ENCODE measurements at places on chromosomes 4 and X.

DNA sequence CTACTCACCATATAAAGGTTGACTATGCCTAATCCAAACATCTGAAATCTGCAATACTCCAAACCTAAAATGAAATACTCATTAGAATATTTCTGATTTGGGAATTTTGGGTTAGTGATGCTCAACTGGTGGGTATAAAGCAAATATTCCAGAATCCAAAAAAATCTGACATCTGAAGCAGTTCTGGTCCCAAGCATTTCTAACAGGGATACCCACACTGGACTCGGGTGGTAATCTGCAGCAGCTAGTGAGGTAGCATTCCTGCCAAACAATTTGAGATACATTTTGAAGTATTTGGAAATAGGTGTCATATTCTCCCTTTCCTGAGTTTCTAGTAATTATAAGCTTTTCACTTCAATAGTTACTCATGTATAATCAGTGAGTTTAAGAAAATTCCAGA, 49.6 kb upstream of the RPA4 start:
- DNase-seq, result no peak

DNA sequence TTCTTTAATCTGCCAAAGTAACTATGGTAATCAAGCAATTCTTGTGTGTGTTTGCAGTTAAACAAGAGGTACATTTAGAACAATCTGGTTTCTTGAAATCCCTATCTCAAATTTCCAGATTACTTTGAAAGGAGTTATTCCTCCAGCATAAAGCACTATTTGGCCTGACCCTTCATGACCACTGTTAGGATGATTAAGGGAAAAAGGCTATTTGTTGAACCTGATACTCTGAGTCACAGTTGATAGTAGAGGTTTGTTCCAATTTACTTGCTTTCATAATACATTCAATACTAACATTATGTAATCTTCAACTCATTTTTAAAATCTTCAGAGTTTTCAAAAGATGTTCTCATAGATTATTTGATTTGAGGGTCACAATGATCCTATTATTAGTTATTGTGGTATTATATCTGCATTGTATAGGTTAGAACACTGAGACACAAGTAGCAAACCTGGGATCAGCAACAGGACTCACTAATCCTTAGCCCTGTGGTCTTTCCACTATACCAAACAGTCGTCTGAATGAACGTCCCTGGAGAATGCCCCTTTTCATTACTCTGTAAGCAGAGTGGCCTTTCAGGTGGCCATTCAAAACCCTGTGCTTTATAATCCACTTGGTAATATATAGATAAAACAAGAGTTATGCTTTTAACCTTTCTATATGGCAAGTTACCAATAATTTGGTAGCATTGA, 8.1 kb upstream of the NDST4 start:
- no peak for DNase-seq

GRCh38 chr4:21973850-21974249, 25.3 kb upstream of the KCNIP4 start:
- DNase-seq, result no peak

- peak; percentile 45 for DNase-seq
Measured at GRCh38 chrX:44974451-44974850, 101.5 kb downstream of the KDM6A start.

DNA sequence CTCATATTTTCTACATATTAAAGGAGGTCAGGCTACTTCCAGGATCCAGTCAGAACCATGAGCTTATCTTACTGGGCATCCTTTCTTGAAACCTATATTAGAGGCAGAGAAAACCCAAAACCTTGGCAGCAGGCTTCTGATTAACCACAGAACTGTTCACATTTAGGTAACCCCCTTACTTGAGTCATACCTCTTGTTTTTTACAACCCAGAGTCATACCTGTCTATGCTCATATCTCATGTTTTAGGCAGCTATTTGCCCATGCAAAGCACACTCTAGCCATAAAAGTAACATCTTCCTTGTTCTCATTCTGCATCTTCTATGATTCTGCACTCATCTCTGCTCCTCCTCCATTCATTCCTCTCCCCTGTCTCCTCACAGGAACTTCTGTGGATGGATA, 138.0 kb upstream of the SMIM31 start:
- no peak for DNase-seq

DNA sequence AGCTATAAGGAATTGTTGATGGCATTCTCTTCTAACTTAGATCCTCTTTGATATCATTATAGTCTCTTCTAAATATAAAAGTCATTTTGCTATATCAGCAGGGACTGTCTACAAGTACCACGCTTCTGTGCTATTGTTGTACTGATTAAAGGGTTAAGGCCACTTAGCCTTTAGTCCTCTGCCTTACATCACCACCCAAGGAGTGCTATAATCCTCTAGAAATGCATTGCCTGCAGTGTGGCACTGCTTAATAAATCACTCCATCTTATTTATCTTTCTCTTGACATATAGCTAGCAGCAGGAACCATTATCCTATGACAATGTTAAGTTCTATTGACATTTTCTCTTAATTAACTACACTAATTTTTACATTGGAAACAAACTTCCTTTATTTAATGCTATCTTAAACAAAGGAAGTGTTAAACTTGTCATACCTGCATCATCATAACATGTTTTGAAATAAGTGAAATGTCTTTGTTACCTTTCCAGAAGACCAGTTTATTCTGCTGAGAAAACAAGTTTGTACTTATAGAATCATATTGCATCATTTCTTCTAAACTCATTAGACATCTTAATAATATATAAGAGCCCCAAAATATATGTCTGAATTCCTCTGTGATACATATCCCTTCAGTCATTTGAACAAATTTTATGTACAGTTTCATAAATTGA, 360.9 kb upstream of the ATOH1 start:
- no peak for DNase-seq

DNA sequence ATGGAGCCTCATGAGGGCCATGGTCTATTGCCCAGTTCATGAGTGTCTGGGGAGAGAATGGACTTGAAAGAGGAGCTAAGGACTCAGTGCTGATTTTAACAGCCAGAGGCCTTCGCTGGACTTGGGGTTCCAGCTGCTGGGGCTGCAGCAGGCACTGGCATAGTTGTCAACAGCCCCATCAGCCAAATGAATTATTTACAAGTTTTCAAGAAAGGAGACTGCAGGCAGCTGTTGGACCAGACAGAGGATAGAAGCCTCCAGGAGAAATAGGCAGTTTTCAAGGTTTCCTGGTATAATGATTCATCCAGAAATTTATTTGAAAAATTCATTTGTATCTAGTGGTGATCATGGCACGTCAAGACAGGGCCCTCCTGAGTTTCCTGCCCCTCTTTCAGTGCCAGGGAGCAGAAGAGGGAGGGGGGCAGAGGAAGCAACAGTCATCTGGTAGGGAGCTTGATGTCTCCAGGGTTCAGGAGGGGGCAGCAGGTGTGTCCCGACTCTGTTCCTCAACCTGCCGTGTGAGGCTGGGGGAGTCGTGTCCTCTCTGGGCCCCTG, 63.1 kb upstream of the GPR78 start:
- DNase-seq, result no peak

DNA sequence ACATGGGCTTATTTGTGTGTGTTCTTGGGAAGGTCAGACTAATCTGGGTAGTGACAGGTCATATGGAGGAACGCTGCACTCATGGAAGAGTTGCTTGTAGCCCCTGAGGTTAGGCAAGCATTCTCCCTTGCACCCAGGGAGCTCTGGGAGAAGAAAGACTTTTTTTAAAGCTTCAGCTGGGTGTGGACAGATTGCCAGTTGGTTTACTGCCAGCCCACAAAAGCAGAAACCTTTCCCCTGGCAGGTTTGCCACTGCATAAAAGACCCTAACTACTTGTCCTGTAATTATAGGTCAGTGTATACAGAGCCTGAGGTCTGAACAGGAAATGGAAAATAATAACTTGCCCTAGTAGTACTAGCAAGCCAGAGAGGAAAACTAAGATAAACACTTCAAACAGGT, 7.4 kb upstream of the NFKB1 start:
- DNase-seq, result no peak

DNA sequence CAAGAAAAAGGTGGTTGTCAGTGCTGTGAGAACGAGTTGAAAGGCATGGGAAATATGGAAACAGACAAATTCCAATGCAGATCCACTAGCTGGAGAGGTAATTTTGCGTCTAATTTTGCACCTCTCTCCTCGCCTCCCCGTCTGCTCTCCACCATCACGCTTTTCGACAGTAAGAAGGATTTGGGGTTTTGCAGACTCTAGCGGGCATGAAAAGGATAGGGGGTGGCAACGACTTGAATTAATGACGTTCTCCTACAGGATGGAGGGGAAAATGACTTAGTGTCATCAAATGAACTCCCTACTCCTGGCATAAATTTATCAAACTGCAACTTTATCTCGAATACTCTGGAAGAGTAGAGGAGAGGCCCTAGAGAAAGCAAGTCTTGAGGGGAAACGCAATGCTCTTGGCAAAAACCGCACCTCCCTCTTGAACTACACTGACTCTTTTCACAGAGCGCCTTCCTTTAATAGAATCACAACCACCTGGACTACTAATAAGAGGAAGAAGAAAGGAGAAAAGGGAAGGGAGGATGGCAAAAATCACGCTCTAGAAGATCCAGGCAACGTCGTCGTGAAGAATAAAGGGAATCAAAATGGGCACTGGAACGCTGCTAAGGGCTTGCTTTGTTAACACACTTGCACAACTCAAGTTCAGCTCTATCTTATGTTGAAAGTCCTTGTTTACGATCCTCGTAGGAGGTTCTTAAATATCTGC, 871 bp upstream of the SLITRK2 start:
- DNase-seq, result no peak

DNA sequence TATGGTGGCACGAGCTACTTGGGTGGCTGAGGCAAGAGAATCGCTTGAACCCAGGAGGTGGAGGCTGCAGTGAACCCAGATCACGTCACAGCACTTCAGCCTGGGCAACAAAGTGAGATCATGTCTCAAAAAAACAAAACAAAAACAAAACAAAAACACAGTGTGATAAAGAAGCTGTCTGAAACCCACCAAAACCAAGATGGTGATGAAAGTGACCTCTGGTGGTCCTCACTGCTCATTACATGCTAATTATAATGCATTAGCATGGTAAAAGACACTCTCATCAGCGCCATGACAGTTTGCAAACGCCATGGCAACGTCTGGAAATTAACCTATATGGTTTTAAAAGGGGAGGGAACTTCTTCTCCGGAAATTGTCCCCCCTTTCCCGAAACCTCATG, 29.4 kb upstream of the OPHN1 start:
- DNase-seq, result peak; percentile 67

DNA sequence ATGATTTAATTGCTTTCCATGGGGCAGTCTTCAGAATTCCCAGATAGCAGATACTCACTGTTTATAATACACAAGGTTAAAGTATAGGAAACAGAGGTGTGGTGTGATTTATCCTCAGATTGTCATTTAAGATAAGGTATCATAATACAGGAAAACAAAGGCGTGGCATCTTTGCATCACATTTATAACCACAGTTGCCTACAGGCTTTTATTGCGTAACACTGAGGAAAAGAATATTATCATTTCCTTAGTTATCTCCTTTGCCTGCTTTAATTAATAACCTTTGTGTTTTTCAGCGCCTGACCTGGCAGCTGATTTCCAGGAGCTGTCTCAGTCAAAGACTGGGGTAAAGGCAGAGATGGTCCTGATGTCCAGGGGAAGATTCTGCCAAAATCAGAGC, 68.8 kb downstream of the SSX7 start:
- no peak for DNase-seq

- no peak for DNase-seq
Measured at GRCh38 chr4:171157462-171158082, 655.6 kb upstream of the GALNTL6 start.

DNA sequence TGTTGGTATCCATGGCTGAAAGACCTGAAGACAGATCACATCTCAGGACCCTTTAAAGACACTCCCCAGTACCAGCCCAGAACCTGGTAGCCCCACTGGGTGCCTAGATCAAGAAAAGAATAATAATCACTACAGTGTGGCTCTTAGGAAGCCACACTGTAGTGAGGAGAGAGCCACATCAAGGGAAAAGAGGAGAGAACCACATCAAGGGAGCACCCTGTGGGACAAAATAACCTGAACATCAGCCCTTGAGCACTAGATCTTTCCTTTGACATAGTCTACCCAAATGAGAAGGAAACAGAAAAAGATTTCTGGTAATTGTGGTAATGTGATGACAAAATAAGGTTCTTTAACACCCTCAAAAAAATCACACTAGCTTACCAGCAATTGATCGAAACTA, 15.3 kb downstream of the RTL3 start:
- no peak for DNase-seq

DNA sequence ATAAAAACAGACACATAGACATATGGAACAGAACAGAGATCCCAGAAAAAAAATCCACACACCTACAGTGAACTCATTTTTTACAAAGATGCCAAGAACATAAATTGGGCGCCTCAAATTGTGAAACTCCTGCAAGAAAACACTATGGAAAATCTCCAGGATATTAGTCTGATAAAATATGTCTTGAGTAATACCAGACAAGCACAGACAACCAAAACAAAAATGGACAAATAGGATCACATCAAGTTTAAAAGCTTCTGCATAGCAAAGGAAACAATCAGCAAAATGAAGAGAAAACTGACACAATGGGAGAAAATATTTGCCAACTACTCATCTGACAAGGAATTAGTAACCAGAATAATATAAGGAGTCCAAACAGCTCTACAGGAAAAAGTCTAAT, 337.3 kb upstream of the DIPK2B start:
- no peak for DNase-seq

DNA sequence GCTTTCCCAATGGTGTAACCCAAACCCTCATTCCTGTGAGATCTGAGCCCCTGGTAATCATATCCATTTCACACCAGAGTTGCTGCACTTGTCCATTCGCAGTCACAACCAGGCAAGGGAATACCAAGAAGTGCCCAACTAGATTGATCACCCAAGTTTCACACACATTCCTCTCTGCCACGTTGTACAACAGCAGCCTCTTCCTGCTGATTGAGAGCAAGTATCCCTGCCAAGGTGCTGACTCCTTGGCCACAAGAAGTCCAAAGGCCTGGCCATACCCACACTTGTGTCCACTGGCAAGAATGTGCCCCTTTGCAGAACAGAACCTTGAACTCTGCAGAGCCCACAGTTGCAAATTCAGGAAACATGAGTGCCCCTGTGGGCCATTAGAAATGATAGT, 6.5 kb upstream of the ACOT9 start:
- DNase-seq, result no peak

GRCh38 chrX:153396320-153397195, 4.6 kb downstream of the PNMA6E start:
- no peak for DNase-seq

- DNase-seq, result no peak
Measured at GRCh38 chr4:2949782-2950125, 13.5 kb downstream of the NOP14 start.

GRCh38 chrX:46662188-46662958, 88.8 kb downstream of the CHST7 start:
- no peak for DNase-seq

DNA sequence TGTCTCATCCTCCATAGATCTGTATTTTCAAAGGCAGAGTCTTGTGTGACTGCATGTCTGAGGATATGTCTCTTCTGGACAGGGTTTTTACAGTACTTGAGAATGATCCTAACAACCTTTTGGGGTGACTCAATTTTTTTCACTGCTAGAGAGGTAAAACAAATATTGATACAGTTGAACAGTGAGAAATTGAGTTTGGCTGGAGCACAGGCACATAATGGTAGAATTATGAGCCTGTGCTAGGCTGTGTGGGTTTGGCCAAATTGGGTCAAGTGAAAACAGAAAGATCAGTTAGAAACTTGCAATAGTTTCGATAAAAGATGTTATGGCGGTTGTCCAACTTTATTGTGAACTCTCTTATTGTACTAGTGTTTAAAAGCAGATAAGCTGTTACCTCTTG, 23.3 kb upstream of the EOLA2 start:
- DNase-seq, result no peak
